ENCODE measurements at places on chromosomes 3 and 15.

GRCh38 chr15:59400103-59400813, 27.6 kb upstream of the MYO1E start:
- DNase-seq = no peak

- no peak for DNase-seq
Observed at GRCh38 chr15:68503791-68504680, 72.1 kb upstream of the ITGA11 start.

DNA sequence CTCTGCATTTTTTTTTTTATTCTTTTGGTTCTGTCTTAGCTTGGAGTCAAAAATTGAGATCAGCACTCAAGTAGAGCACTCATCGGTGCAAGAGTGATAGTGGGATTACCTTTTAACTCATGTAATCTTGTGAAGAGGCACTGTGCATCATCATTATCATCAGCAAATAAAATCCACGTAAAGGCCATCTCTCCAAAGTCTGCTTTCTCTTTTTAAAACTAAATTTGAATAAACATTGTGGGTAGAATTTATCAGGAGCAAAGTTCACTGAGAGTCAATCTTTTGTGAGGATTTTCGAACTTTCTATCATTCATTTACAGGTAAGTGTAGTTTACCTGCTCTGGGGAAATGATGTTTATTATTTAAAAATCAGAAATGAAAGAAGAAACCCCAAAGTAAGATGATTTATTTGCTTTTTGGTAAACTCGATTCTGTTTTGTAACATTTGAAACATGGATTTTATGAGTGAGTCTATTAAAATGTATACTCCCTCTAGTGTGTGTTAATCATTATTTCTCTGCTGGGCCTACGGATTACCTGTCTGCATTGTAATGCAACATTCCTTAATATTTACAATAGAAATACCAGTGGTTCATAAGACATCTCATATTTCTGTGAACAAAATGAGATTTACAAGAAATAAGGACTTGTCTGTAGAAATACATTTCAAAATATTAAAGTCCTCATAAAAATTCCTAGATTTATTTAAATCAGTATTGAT, 327.7 kb upstream of the NAALADL2 start:
- DNase-seq = no peak

- DNase-seq = no peak
Observed at GRCh38 chr3:132457286-132457685, 40.0 kb downstream of the DNAJC13 start.

DNA sequence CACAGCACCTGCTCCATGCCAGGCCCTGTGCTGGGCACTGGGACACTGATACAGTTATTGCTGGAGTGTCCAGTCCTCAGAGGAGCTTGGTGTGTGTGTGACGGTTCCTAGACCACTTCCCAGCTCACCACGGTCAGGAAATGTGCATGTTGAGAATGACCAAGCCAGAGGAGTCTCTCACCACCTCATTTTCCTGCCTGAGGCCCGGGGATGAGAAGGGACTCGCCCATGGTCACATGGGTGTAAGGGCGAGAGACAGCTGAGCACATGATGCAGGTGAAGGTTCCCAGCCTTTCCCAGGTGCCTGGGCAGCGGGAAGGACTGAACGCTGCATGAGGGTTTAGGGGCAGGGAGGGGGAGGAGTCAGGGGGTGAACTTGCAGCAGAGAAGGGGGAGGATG, 180.9 kb upstream of the TLE3 start:
- DNase-seq = no peak

DNA sequence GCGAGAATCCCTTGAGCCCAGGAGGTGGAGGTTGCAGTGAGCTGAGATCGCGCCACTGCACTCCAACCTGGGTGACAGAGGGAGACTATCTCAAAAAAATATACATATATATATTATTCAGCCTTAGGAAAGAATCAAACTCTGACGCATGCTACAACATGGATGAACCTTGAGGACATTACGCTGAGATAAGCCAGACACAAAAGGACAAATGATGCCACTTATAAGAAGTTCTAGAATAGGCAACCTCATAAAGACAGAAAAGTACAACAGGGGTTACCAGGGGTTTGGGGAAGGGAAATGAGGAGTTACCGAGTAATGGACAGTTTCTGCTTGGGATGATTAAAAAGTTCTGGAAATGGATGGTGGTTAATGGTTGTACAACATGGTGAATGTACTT, 727 bp downstream of the PDHB start:
- DNase-seq = no peak

DNA sequence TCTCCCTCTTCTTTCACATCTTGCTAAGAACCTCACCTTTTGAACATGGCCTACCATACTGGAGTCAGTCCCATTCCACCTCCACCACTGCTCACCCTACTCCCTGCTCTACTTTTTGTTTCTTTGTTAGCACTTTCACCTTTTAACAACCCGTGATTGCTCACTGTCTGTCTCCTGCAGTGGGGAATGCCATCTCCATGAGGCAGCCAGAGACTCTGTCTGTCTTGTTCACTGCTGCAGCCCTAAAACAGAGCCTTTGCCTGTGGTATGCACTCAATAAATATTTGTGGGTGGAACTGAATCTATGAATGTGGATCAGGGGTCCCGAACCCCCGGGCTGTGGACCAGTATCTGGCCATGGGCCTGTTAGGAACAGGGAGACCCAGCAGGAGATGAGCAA, 16.5 kb upstream of the TLE3 start:
- no peak for DNase-seq

- no peak for DNase-seq
Observed at GRCh38 chr3:100759950-100760349, 50.7 kb downstream of the TFG start.

GRCh38 chr3:72889310-72890165, 1.7 kb downstream of the GXYLT2 start:
- no peak for DNase-seq

DNA sequence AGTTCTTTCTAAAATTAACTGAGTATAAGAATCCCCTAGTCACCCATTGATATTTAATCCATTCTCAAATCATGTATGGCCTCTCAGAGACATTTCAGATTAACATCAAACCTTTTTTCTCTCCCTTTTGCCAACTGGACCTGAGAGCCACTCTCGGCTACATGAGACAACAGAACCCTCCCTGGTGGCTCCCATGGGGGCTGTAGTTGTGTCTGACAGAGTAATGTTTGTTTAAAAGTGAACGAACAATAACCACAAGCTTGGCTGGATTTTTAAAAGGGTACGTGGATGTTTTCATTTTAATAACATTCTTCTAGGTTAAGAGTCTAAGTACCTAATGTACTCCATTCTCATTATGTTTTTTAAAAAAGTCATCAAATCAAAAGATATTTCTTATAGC, 37.1 kb downstream of the P3H2 start:
- DNase-seq = no peak

GRCh38 chr3:101892648-101893047, 43.3 kb downstream of the NFKBIZ start:
- no peak for DNase-seq

DNA sequence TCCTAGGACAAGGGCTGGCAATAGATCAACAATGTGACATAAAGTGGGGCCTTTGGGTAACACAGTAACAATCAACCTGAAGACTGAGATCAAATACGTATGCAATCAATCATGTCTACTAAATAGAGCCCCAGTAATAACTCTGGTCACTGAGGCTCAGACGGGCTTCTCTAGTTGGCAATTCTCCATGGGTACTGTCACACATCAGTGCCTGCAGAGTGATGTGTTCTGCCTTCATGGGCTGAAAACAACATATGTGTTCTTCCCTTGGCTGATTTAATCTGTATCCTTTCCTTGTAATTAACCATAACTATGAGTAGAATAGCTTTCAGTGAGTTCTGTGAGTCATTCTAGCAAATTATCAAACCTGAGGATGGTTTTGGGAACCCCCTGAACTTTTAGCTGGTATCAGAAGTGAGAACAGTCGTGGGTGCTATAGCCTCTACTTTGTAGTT, 113.6 kb downstream of the TMCO5A start:
- DNase-seq = no peak

DNA sequence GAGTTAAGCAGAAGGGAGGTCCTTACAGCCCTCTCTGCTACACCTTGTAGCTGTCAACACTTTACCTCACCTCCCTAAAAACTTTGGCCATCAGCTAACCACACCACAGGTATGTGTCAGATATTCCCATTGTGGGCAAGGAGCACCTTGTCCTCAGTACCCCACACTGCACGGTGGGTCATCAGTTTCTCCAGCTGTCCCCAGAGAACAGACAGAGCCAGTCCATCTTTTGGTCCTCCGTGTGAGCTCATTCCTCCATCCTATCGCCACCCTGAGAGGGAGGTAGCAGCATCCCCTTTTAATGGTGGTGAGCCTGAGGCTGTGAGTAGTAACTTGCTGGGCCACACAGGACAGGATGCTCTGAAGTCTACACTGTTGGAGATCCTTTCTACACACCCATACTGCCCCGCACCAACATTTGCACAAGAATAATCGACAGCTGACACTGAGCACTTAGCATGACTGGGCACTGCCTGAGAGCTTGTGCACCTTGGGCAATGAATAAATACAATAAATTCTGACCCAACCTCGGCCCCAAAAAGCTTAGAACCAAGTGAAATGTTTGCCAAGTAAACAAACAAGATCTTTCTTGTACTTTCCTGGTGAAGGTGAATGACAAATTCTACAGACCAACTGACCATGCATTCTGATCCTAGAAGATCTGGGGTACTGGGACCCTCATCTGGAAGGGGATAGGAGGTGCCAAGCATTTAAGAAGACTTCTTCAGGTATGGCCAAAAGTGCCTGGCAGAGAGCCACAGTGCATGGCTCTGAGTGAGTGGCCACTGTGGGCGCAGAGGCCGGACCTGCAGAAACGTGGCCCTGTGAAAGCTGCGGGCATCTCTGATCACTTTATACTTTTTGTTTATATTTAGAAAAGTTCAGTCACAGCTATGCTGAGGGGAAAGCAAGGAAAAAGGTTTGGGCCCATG, 6.9 kb downstream of the CHCHD4 start:
- DNase-seq = no peak

All from activated gamma-delta T cell treated with anti-CD3 and anti-CD28 coated beads, Interleukin-2, amount 50 U/mL, for 16 hours (primary cell).